ENCODE measurements at places on chromosomes 12 and 14.

DNA sequence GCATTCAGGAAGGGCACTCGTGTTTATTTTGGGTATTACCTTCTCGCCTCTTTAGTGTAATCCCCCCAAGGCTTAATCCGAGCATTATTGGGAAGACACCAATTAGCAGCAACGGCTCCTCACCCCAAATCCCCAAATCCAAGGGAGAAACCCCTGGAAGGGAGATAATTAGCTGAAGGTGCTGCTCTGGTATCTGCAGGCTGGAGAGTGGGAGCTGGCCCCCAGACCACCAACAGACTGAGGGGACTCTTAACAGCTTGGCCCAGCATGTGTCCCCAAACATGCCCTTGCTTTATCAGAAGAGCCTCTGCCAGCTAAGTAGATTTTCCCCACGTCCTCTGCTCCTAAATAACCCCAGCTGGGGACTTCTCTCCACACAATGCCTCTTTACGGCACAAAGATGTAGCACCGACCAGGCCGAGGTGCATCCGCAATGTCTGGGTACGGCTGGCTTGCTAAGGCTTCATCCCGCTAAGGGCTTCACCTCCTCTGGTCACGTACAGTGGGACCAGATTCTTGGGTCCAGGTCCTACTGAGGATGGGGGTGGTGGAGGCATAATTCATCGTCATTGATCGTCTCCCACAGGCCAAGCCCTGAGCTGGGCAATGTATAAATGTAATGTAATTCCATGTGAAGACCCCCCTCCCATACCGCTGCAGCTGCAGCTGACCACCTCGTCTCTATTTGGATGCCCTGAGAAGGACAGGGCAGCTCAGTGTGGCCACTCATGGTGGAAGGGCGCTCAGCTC lies 123.7 kb upstream of the GSC start:
- no peak for DNase-seq

GRCh38 chr12:15280930-15281329 lies 41.4 kb upstream of the PTPRO start:
- DNase-seq: no peak

DNA sequence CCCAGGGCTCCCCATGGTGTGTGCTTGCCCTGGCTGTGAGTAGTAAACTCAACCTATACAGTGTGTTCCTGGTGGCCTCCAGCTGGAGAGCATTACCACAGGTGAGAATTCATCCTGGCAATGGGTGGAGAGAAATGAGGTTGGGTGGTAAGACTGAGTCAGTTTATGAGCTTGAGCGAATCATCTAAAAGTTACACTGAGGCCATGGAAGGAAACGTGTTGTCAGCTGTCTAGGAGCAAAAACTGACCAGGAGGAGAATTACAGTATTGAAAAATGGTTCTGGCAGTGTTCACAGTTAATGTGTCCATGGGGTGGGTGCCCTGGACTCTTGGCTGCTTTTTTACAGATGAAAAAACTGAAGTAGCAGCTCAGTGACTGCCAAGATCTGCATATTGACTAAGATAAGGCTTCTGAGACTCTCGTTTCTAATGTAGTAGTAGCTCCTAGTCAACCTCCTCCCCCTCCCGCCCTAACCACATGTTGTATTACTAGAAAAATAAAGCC lies 202.0 kb upstream of the AMIGO2 start:
- no peak for DNase-seq

- DNase-seq: no peak
These were observed 56.3 kb downstream of the CCDC88C start for GRCh38 chr14:91361233-91361811.

- DNase-seq: no peak
These were observed 28.3 kb downstream of the GALNT9 start for GRCh38 chr12:132300789-132301722.

- no peak for DNase-seq
These were observed 6.5 kb downstream of the AKT1 start for GRCh38 chr14:104788873-104789663.

DNA sequence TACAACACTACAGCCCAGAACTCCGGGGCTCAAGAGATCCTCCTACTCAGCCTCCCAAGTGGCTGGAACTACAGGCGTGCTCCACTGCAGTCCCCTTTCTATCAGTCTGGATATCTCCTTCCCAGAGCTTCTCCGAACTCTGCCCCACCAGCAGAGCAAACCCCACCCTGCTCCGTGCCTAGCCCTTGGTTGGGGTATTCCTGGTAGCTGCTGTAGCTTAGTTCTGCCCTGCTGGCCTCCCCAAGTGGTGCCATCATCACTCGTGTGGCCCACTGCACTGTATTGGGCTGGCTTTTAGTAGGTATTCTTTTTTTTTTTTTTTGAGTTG lies 9.5 kb downstream of the HSP90AA1 start:
- DNase-seq: no peak
